ENCODE measurements at places on chromosomes 4 and X. TPM values are rescaled to one million over a fixed set of nuclear protein-coding genes. Genes with fewer than 3 reads are reported as not detected.

The SPACA5 gene
- total RNA-seq = not detected

The GPRIN3 gene
- total RNA-seq = 34.2 TPM

The USP17L22 gene
- total RNA-seq = not detected

The TRIM61 gene
- total RNA-seq = 1.6 TPM

The LNX1 gene
- 67.7 TPM for total RNA-seq
